ENCODE measurements at places on chromosomes 12 and 14.

DNA sequence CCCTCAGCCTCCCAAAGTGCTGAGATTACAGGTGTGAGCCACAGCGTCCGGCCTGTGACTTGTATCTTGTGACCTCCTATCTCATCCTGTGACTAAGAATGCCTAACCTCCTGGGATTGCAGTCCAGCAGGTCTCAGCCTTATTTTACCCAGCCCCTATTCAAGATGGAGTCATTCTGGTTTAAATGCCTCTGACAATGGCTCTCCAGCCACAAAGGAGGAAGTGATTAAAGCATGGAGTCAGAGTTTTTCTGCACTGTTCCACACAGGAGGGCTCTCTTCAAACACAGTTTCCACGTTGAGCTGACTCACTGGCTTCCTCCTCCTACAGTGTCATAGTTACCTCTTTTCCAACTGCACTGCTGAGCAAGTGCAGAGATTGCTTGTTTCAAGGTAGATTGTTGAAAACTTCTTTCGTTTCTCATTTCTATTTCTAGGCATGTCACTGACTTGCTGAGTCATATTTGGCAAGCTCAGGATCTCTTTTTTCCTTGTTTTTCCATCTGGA, 383.8 kb downstream of the PCNX1 start:
- H3K27me3 ChIP-seq, result no peaks in the 10 kb centered on the region
- H3K4me3 ChIP-seq, result no peak overlapping the region
- peak overlapping the region; percentile 6 for H3K27ac ChIP-seq
- no peak for DNase-seq

DNA sequence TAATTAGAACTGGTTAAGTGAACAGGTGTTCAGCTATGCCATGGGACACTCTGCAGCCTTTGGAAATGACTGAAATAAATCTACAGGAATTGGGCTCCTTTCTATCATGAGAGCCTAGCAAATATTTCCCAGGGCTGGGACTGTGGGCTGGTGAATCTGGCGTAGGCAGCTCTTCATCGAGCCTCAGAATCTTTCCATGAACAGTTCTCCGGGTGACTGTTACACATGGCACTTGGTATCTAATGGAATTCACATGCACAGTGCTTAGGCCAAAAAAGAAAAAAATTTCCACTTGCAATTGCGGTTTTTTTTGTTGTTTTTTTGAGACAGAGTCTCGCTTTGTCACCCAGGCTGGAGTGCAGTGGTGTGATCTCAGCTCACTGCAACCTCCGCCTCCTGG, 32.1 kb downstream of the PRKAB1 start:
- no peaks in the 10 kb centered on the region for H3K36me3 ChIP-seq
- no peak for DNase-seq
- no peaks in the 10 kb centered on the region for H3K4me1 ChIP-seq
- H3K27me3 ChIP-seq, result no peaks in the 10 kb centered on the region
- no peak overlapping the region for H3K27ac ChIP-seq
- no peak overlapping the region for H3K4me3 ChIP-seq

GRCh38 chr12:64674367-64674922, 64.2 kb downstream of the RASSF3 start:
- no peaks in the 10 kb centered on the region for H3K36me3 ChIP-seq
- H3K27me3 ChIP-seq, result no peaks in the 10 kb centered on the region
- H3K27ac ChIP-seq, result peak overlapping the region; percentile 88
- no peak for DNase-seq
- H3K4me3 ChIP-seq, result no peak overlapping the region

- no peaks in the 10 kb centered on the region for H3K4me1 ChIP-seq
- H3K27ac ChIP-seq, result no peak overlapping the region
- no peaks in the 10 kb centered on the region for H3K27me3 ChIP-seq
- DNase-seq, result no peak
Observed at GRCh38 chr12:123034865-123035264, 54.4 kb downstream of the ARL6IP4 start.

- H3K27ac ChIP-seq, result no peak overlapping the region
- H3K4me3 ChIP-seq, result no peak overlapping the region
- no peaks in the 10 kb centered on the region for H3K36me3 ChIP-seq
- H3K27me3 ChIP-seq, result no peaks in the 10 kb centered on the region
Observed at GRCh38 chr12:53817021-53817389, 65.2 kb upstream of the CISTR start.

- no peaks in the 10 kb centered on the region for H3K36me3 ChIP-seq
- no peaks in the 10 kb centered on the region for H3K27me3 ChIP-seq
- no peak for DNase-seq
- H3K4me3 ChIP-seq, result no peak overlapping the region
Observed at GRCh38 chr14:50381823-50382287, 14.8 kb downstream of the CDKL1 start.

DNA sequence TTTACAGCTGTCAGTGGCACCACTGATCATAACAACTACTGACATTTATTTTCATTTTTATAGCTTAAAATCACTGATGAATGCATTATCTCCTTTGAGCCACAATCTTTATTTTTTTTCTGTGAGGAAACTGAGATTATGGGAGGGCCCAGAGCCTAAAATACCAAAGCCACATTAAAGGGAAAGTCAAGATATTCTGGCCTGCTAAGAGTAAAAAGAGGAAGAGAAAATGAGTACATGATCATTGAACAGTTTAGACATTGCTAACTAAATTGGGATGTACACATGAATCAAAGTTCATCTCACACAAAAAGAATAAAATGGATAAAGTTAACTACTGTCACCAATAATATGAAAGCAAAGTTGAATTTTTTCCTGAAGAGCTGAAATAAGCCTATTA, 170.5 kb upstream of the GARIN2 start:
- H3K4me3 ChIP-seq, result no peak overlapping the region
- no peak for DNase-seq
- H3K36me3 ChIP-seq, result no peaks in the 10 kb centered on the region
- H3K4me1 ChIP-seq, result no peaks in the 10 kb centered on the region
- no peak overlapping the region for H3K27ac ChIP-seq

- H3K4me1 ChIP-seq, result peaks cover 10% of the 10 kb centered on the region
- peak overlapping the region; percentile 37 for H3K27ac ChIP-seq
- H3K36me3 ChIP-seq, result peaks cover 38% of the 10 kb centered on the region
- H3K27me3 ChIP-seq, result no peaks in the 10 kb centered on the region
- no peak for DNase-seq
- no peak overlapping the region for H3K4me3 ChIP-seq
Observed at GRCh38 chr12:11884706-11885105, 186.0 kb upstream of the BCL2L14 start.

DNA sequence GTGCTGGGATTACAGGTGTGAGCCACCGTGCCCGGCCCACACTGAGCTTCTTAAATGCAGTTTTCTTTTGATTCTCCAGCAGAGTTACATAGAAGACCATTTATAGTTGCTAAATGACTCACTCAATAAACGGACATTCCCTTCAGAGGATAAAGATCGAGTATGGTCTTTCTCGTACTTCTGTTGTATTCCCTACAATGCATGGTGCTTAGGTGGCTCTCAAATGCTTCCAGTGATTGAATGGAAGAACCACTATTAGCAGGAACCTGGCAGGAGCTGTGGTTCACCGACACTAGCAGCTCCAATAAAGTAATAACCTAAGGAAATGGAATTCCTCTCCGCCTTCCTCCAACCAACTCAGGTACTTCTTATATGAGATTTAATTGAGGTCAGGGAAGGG, 3.9 kb upstream of the GPRC5A start:
- H3K4me3 ChIP-seq, result no peak overlapping the region
- no peaks in the 10 kb centered on the region for H3K27me3 ChIP-seq
- no peaks in the 10 kb centered on the region for H3K36me3 ChIP-seq
- H3K27ac ChIP-seq, result no peak overlapping the region
- H3K4me1 ChIP-seq, result no peaks in the 10 kb centered on the region
- DNase-seq, result no peak

GRCh38 chr14:74732387-74732786, 19.4 kb downstream of the FCF1 start:
- H3K27ac ChIP-seq, result no peak overlapping the region
- no peaks in the 10 kb centered on the region for H3K27me3 ChIP-seq
- no peak overlapping the region for H3K4me3 ChIP-seq

Measured in ascending aorta (tissue), 2 donors.